ENCODE measurements at places on chromosomes 4 and X. TPM values are rescaled to one million over a fixed set of nuclear protein-coding genes. Genes with fewer than 3 reads are reported as not detected.

The CABS1 gene
- total RNA-seq = not detected

The S100G gene
- total RNA-seq = not detected

The PRRG1 gene
- total RNA-seq = 20.0 TPM

The USP9X gene
- 33.9 TPM for total RNA-seq

The BGN gene
- 67.1 TPM for total RNA-seq

The DACH2 gene
- 0.16 TPM for total RNA-seq

The PPARGC1A gene
- total RNA-seq = 7.4 TPM

The FGF2 gene
- 24.0 TPM for total RNA-seq

The MMRN1 gene
- total RNA-seq = 0.24 TPM

The AKAP4 gene
- total RNA-seq = not detected

The PDLIM3 gene
- 15.9 TPM for total RNA-seq

The SATL1 gene
- not detected for total RNA-seq

The MND1 gene
- 5.3 TPM for total RNA-seq

The RBMX2 gene
- 30.9 TPM for total RNA-seq

The TLR1 gene
- total RNA-seq = not detected

The IL21 gene
- not detected for total RNA-seq

The F8A3 gene
- 2.2 TPM for total RNA-seq

The SLC2A9 gene
- 4.1 TPM for total RNA-seq

The TRIM60 gene
- not detected for total RNA-seq

The TSPAN6 gene
- total RNA-seq = 28.2 TPM

The RTL3 gene
- not detected for total RNA-seq

The USP17L29 gene
- not detected for total RNA-seq

The ZNF275 gene
- 8.1 TPM for total RNA-seq

The SYP gene
- total RNA-seq = not detected

The MAGED4B gene
- 63.1 TPM for total RNA-seq

The PAGE4 gene
- not detected for total RNA-seq

The ZFP42 gene
- 0.32 TPM for total RNA-seq

The SLC38A5 gene
- 78.2 TPM for total RNA-seq

The HTR2C gene
- not detected for total RNA-seq

The ZNF41 gene
- total RNA-seq = 6.6 TPM

The CLDN22 gene
- not detected for total RNA-seq

The TADA2B gene
- 13.5 TPM for total RNA-seq

The GRIA2 gene
- total RNA-seq = not detected

The TRPC3 gene
- 1.6 TPM for total RNA-seq

The MED28 gene
- 9.6 TPM for total RNA-seq

The ARMCX4 gene
- 3.1 TPM for total RNA-seq

The C4orf36 gene
- total RNA-seq = 8.6 TPM

The PRDM5 gene
- total RNA-seq = 6.4 TPM

The FGFR3 gene
- total RNA-seq = 0.88 TPM

The GRPR gene
- total RNA-seq = not detected

The FAM184B gene
- not detected for total RNA-seq

The GABRG1 gene
- total RNA-seq = not detected

The SMIM10L2A gene
- total RNA-seq = 0.08 TPM

The MSX1 gene
- 2.2 TPM for total RNA-seq

The BST1 gene
- 12.9 TPM for total RNA-seq

The KIAA1210 gene
- total RNA-seq = not detected

The ZNF185 gene
- total RNA-seq = 4.0 TPM

The ELF2 gene
- total RNA-seq = 16.9 TPM

The TSPAN7 gene
- total RNA-seq = 1.0 TPM

The DCTD gene
- total RNA-seq = 87.7 TPM

The CYSLTR1 gene
- not detected for total RNA-seq

The SPANXN3 gene
- total RNA-seq = not detected

The COX7B2 gene
- total RNA-seq = not detected

The RPGR gene
- total RNA-seq = 3.9 TPM

The ODAPH gene
- 0.39 TPM for total RNA-seq
